Stimulated activated naive B cell treated with anti-CD40 and anti-IgM and Interleukin-4, amounts not matched to agents 10 μg/mL and 1 μg/mL and 100 μg/mL, for 72 hours (primary cell): ENCODE measurements at places on chromosomes 16 and 17.

DNA sequence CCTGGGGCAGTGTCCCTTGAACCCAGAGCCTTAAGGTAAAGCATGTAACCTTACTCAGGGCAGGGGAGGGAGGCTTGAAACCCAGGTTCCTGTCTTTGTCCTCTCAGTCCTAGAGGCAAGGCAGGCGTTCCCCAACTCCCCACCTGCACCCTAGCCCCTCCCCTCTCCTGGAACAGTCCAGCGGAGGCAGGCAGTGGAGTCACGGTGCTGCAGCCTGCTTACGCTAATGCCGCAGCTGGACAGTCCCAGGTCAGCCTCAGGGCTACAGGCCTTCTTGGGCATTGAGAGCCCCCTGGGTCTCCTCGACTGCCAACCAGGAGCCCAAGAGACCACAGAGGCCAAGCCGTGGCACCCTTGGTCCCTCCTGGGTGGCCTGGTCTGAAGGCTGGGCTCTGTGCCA is 6.8 kb upstream of the CD300A start:
- H3K27me3 ChIP-seq = peaks cover 22% of the 10 kb centered on the region
- no peak overlapping the region for H3K4me3 ChIP-seq
- peaks cover 19% of the 10 kb centered on the region for H3K4me1 ChIP-seq
- H3K27ac ChIP-seq = no peak overlapping the region
- no peaks in the 10 kb centered on the region for H3K36me3 ChIP-seq

DNA sequence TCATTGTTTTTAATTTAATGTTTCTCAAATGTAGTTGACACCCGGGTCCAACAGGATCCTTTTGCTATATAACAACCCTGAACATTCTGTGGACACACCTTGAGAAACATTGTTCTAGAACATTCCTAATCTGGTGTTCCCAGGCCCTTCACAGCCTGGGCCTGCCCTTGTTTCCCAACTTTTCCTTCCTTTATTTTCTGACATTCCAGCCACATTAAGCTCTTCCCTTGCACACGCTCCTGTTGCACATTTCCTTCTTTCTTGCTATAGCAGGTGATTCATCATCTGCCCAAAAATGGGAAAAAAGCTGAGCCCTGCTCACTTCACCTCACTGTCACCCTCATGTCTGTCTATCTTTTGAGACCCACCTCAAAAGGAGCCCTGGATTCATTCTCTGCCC is 67.9 kb upstream of the MARCHF10 start:
- H3K4me3 ChIP-seq = no peak overlapping the region
- no peaks in the 10 kb centered on the region for H3K4me1 ChIP-seq
- H3K36me3 ChIP-seq = no peaks in the 10 kb centered on the region
- DNase-seq = no peak
- H3K27me3 ChIP-seq = peaks cover 12% of the 10 kb centered on the region
- H3K27ac ChIP-seq = no peak overlapping the region

DNA sequence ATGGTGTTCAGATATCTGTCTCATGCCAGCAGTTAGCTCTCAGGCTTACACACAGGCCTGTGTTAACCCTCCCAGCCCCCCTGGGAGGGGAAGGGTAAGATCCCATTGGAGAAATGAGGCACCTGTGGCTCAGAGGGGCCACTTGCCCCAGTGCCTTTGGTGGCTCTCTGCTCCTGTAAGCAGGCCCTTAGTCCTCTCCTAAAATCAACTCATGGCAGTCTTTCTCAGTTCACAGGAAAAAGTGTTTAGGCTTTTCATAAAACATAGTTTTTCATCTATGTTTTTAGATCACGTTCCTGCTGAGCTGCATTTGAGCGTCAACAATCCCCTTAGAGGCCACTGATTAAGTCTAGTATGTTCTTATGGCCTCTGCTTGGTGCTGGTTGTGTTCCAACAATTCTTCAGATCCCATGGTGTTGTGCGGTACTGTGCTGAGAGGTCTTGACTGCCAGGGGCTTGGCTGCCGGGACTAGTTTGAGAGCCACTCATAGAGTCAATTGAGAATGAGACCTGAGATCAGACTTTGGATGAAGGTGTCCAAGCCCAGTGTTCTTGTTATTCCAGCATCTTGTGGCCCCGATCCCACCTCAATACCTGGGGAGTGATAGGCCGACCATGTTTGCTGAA is 10.6 kb downstream of the TAOK2 start:
- no peak overlapping the region for H3K4me3 ChIP-seq
- no peak for DNase-seq
- no peaks in the 10 kb centered on the region for H3K27me3 ChIP-seq
- peaks cover 5% of the 10 kb centered on the region for H3K4me1 ChIP-seq

DNA sequence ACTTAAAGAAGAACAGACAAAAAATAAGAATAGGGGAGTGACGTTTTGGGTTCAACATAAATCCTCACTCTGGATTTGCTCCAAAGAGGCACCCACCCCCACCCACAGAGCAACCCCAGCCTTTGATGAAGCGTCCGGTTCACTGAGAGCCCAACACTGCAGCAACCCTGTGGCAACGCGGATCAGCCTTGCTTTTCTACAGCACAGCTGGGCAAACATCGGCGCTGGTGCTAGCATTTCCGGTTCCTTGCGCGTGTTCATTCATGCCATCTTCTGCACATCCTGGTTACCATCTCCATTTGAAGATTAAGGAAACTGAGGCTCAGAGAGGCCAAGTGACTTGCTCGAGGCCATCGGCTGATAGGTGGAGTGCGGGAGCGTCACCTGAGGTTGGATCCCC is 8.7 kb upstream of the GINS2 start:
- DNase-seq = no peak
- no peak overlapping the region for H3K4me3 ChIP-seq
- no peaks in the 10 kb centered on the region for H3K4me1 ChIP-seq
- H3K36me3 ChIP-seq = peaks cover 4% of the 10 kb centered on the region
- no peaks in the 10 kb centered on the region for H3K27me3 ChIP-seq

- H3K4me3 ChIP-seq = peak overlapping the region; percentile 89
- peak overlapping the region; percentile 96 for H3K27ac ChIP-seq
- peaks cover 5% of the 10 kb centered on the region for H3K27me3 ChIP-seq
- H3K36me3 ChIP-seq = peaks cover 1% of the 10 kb centered on the region
- DNase-seq = no peak
These were observed 19.9 kb downstream of the CEP295NL start for GRCh38 chr17:78883089-78883532.

GRCh38 chr16:11677959-11678881 is 10.0 kb downstream of the SNN start:
- H3K4me3 ChIP-seq = peak overlapping the region; percentile 62
- peak overlapping the region; percentile 83 for H3K27ac ChIP-seq
- H3K4me1 ChIP-seq = peaks cover 81% of the 10 kb centered on the region
- peaks cover 73% of the 10 kb centered on the region for H3K36me3 ChIP-seq
